ENCODE measurements at places on chromosomes 2 and 18. TPM values are rescaled to one million over a fixed set of nuclear protein-coding genes. Genes with fewer than 3 reads are reported as not detected.

The TLX2 gene
- not detected for total RNA-seq

The CDH19 gene
- total RNA-seq: not detected

The GEN1 gene
- total RNA-seq: 8.7 TPM

The MRO gene
- total RNA-seq: 1.2 TPM

The PXDN gene
- 171 TPM for total RNA-seq

The DPP4 gene
- total RNA-seq: not detected

DNA sequence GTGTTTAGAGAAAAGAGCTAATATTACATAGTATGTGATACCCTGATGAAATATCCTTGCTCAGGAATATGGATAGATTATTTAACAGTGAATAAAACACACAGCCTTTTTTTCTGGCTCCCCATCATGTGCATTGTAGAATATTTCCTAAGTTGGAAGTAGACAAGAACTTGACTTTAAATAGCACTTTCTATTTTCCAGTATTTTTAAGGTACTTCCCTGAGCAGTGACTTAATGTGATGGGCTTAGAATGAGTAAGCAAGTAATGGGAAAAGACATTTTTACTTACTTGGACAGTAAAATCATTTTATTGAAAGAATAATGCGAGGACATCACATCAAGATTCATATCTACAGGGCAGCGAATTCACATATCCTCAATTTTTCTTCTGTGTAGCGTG, 176.7 kb upstream of the SLC8A1 start:
- DNase-seq: no peak

DNA sequence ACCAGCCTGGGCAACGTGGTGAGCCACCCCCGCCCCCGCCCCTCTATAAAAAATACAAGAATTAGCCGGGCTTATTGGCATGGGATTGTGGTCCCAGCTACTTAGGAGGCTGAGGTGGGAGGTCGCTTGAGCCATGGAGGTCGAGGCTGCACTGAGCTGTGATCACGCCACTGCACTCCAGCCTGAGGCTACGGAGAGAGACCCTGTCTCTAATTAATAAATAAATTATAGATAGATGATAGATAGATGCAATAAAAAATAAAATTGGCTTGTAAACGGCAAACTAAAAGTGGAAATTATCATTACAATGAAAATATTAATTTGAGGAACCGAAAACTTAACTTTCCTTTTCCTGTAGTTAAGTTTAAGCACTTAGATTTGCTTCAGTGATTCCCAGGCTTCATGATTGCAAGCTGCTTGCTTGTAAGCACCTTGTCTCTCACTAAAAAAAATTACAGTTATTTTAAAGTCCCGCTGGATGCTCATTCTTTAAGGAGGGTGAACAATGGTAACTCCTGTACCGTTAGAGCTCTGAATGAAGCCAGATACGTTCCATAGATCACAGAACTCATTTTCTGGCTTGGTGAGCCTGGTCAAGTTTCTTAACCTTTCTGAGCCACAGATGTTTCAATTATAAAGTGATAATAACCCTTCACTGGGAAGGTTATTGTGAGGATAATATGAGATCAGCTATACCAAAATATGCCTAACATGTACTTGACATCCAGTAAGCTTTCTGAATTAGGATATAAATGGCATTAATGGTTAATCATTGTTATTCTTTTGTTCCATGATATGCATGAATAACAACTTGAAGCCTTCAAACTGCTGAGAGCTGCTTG, 9.3 kb upstream of the NARS1 start:
- DNase-seq: no peak

DNA sequence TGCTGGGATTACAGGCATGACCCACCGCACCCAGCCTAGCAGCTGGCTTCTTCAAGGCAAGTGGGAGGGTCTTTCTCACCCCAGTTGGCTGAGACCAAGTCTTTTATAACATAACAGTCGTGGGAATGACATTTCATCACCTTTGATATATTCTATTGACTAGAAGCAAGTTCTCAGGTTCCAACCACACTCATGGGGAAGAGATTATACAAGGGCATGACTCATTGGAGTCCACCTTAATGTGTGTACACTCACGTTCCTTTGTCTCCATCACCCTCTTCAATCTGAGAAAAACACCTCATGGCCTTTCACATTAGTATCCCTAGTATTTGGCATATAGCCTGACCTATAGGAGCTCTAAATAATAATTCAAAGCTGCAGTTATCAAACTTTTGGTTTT, 2.8 kb upstream of the BBS5 start:
- peak; percentile 51 for DNase-seq

- no peak for DNase-seq
Observed at GRCh38 chr2:207233731-207234130, 68.0 kb upstream of the KLF7 start.

DNA sequence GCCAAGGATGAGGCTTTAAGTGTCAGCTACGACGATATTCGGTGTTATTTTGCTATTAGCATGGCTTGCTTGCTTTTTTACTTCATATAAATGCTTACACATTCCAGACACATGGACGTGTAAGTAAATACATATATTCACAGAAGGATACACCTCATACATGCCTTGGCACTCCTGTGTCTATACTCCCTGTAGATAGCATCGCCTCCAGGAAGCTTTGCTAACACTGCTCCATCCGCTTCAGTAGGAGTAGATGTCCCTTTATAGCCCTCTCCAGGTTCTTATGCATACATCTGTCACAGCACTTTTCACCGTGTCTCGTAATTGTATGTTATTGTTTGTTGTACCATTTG, 27.5 kb upstream of the KCTD1 start:
- DNase-seq: no peak

DNA sequence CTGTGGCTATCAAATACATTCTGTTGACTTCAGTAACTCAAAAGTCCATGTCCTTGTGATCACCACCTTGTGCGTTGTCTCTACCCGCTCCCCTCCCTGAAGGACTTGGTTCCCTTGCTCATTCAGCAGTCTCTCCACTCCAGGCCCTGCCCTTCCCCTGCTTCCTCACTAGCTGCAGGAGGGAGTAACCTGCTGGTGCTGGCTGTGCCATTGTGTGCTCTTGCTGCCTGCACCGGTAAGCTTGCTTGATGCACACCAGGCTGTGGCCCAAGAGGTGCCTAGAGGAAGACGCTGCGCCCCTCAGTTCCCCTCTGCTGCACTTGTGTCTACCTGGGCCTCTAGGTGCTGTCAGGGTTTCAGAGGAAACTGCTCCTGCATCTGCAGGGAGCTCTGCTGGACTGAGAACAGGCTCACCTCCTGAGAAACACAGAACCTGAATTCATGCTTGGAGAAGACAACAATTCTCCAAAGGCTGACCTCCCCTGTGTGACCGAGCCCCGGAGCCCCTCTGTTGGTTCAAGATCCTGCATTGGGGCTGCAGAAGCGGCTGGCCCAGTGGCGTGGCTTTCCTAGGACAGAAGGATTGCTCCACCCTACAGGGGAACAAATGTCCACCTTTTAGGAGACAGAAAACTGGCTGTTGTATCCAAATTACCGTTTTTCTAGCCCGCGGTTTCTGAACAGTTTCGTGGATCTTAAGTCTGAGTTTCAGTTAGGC, 33.6 kb downstream of the PTPRM start:
- DNase-seq: no peak

GRCh38 chr2:145752091-145752806, 1232.3 kb upstream of the ZEB2 start:
- peak; percentile 91 for DNase-seq

DNA sequence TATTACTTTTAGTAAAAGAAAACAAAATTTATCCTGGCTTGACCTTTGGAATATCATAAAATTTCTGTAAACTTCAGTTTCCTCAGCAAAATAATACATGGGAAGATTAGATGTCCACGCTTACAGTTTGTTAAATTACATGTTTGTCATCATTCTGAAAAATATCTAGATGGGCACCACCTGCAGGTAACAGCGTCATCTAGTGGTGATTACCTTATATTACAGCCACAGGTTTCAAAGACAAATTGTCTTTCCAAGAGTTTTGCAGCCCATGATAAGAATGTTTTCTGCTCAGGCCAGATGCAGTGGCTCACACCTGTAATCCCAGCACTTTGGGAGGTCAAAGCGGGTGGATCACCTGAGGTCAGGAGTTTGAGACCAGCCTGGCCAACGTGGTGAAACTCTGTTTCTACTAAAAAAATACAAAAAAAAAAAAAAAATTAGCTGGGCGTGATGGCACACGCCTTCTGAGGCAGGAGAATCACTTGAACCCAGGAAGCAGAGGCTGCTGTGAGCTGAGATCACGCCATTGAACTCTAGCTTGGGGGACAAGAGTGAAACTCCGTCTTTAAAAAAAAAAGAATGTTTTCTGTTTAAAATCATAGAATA, 96.3 kb upstream of the RASGRP3 start:
- no peak for DNase-seq

DNA sequence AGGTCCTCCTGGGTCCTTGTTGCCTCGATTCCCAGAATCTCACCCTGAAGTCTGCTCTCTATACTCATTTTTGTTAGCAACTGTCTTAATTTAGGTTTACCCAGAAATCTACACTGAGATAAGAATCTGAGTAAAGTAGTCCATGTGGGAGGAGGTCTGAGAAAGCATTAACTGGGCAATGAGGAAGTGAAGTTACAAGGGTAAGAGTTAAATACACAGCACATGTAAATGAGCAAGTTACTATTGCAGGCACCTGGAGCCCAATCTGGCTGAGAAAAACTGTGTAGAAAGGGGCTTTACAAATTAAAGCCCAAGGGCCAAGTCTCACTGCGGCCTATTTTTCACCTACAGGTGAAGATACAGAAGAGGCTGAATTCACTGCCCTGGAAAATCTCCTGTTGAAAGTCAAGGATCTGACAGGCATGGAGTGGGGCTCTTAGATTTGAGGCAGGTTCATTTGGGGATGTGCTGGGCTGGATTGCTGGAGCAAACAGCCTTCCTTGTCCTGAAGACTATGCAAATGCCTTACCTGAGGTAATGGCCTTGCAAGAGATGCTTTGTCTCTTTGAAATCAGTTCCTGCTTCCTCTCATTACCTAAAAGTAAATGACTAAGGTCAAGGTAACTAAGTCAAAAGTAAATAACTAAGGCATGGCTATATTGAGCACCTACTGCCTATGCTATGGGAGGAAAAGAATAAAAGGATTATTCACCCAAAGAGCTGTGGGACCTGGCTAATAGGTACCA, 84.4 kb upstream of the DYNAP start:
- DNase-seq: no peak

GRCh38 chr2:148987286-148987685, 51.2 kb upstream of the LYPD6B start:
- DNase-seq: no peak

DNA sequence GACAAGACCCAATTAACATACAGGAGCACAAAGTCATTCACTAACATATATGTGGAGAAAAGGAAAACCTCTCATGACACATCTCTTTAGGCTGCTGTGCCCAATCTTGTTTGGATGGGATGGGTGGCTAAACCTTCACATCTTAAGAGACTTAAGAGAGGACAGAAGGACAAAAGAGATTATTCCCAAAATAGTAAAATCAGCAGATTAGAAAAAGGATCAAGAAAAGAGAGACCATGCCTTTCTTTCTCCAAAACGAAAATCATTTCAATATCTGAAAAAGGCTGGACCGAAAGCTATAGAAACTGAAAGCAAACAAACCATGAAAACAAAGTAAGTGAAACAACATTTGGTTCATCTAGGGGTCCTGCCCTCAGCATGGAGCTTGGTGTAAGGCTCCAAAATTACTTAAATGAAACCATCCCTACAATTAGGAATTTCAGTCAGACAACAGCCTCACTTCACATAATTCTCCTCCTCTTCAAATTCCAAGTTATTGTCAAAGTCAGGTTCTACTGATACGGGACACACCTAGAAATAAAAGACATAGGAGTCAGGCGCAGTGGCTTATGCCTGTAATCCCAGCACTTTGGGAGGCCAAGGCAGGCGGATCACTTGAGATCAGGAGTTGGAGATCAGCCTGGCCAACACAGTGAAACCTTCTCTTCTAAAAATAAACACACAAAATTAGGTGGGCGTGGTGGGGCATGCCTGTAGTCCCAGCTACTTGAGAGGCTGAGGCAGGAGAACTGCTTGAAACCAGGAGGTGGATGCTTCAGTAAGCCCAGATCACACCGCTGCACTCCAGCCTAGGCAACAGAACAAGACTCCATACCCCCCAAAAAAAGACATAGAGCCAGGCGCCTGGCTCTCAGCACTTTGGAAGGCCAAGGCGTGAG, 5.2 kb downstream of the STARD7 start:
- no peak for DNase-seq
